NAMALWA (cell line): ENCODE measurements at places on chromosomes 3 and 15.
A peak's percentile ranks its signal among the peaks of the same experiment; 100 is the strongest.

DNA sequence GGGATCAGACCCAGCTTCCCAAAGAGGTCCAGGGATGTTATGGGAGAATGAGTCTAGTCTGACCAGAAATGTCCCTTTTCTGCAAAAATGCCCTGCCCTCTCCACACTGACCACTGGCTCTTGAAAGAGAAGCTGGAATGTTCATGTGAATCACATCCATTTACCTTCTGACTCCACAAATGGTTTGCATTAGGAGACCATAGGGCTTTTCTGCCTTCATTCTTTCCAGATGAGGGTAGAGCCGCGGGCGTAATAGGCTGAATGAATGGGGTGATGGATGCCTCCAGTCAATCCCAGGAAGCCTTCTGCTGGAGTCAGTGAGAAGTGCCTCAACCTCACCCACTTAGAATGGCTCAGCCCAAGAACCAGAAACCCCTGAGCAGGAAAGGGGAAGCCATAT, 47.2 kb upstream of the IREB2 start:
- DNase-seq = no peak

DNA sequence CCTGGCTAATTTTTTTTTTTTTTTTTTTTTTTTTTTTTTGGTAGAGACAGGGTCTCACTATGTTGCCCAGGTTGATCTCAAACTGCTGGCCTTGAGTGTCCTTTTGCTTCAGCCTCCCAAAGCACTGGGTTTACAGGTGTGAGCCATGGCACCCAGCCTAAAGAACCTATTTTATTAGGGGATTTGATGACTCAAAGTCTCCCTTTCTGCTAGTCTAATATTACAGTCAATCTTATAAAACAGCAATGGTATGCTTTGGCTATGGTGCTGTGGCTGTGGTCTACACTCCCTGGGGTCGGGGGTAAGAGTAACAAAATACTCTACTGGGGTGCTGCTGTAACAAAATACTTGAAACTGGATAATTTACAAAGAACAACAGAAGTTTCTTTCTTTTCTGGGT, 44.8 kb downstream of the ZNF589 start:
- no peak for DNase-seq

GRCh38 chr3:71002298-71002697, 581.2 kb downstream of the FOXP1 start:
- no peak for DNase-seq

DNA sequence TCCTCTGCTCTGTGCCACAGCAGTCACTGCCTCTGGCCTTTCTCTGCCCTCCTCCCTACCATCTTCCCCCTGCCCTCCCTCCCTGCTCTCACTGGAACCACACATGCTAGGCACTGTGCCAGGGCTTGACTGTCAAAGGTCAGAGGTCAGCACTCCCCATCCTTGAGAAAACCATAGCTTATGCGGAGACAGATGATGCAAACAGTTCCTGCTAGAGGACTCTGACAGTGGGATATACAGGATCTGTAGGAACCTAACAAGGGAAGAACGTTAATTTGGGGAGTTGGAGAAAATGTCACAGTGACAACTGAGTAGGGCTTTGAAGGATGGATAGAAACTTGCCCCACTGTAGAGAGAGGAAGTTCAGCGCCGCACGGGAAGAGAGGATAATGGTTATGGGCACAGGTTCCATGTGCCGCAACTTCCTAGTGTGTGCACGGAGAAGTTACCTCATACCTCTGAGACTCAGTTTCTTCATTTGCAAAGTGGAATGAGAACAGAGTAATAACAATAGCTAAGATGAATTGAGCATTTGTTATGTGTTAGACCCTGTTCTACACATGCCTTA, 29.3 kb upstream of the XYLB start:
- no peak for DNase-seq

DNA sequence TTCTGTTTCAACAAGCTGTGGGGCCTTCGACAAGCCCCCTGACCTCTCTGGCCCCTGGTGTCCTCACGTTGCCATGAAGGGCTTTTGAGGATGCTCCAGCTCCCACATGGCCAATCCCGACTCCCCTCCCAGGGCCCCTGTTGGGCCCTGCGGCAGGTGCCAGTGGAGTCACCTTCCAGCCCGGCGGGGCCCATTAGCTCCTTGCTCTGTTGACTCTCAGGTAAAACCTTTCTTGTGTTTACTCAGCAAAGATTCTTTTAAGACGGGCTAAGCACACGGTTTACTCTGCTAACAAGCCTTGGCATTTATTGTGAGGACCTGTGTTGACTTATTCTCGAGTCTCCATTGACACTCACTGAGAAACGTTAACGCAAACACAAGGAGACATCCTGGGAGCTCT, 15.0 kb downstream of the RPLP1 start:
- DNase-seq = no peak

DNA sequence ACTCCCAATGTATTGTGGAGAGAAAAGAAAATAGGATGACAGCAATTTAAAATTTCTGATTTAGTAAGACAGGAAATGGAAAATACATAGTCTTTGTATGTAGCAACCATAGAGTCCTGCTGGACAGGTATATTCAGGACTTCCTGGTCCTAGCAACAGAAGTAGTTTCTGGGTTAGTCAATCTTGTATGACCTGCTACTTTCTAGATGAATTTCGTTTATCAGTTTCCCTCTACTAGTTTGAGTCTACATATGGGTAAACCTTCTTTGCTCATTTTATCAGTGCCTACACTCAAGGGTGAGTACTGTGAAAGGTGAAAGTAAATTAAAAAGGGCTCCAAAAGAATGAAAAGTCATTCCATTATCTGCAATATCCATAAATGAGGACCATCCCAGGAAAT, 309.8 kb downstream of the UNC13C start:
- DNase-seq = no peak

GRCh38 chr3:134308350-134308891, 57.8 kb upstream of the RYK start:
- DNase-seq = peak; percentile 83

DNA sequence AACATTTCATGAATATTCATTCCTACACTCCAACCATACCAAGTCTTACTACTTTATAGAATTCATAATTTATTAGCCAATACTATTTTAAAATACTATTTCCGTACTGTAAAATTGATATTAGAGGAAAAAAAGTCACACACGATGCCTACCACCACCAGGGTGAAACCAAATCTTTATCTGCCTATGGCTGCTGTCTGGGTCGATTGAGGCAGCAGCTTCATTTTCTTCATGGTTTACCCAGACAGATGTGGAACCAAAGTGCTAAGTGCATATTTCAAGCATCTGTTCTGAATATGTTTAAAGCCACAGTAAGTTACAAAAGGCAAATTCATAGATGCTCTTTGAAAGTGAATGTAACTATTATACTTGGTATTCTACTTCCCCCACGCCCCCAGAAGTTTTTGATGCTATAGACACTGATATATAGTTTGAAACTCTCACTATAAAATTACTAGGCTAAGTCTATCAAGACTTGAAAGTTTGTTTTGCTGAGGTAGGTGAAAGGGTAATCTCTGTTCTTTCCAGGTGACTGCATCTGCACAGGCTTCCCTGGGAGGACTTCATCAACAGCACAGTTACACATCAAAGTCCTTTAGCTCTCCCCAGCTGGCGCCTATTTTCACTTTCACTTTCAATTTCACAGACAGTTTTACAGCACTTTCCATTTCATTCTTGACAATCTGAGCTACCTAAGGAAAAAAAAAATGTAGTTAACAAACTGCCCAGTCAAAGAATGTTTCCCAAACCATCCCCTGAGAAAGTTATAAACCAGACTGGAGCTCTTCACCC, 113.9 kb downstream of the POLQ start:
- DNase-seq = peak; percentile 71

GRCh38 chr15:40241269-40242212, 2.7 kb downstream of the PAK6 start:
- DNase-seq = no peak

- DNase-seq = peak; percentile 85
Measured at GRCh38 chr3:13046569-13047274, 26.5 kb downstream of the IQSEC1 start.

DNA sequence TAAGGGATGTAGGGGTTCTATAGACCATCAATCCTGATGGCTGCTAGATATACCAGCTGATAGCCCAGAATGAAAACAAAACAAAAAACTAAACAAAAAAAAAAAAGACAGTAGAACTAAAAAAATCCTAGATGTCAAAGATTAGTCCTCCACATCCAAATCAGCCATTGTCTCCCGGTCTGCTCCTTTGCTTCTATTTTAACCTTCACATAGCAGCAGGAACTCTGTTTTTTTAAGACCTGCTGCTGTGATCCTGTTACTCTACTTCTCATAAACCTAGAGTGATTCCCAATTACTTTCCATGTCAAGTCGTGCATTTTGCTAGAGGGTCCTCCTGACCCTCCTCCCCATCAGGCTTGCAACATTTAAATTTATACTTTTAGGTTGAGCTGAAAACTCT, 2.5 kb downstream of the IFT122 start:
- DNase-seq = no peak

DNA sequence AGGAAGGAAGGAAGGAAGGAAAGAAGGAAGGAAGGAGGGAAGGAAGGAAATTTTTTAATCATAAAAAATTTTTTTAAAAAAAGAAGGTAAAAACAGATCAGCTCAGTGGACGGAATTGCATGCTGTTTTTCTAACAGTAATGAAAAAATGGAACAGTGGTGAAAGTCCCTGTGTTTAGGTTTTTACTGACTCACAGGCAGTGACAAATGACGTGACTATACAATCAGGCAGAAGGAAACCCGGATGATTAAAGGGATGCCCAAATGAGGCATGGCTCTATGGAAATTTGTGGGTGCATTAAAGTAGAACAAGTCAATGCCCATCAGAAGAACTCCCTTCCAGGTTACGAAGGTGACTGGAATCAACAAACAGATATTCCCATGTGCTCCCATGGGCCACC, 135.0 kb downstream of the IMPG2 start:
- DNase-seq = no peak

DNA sequence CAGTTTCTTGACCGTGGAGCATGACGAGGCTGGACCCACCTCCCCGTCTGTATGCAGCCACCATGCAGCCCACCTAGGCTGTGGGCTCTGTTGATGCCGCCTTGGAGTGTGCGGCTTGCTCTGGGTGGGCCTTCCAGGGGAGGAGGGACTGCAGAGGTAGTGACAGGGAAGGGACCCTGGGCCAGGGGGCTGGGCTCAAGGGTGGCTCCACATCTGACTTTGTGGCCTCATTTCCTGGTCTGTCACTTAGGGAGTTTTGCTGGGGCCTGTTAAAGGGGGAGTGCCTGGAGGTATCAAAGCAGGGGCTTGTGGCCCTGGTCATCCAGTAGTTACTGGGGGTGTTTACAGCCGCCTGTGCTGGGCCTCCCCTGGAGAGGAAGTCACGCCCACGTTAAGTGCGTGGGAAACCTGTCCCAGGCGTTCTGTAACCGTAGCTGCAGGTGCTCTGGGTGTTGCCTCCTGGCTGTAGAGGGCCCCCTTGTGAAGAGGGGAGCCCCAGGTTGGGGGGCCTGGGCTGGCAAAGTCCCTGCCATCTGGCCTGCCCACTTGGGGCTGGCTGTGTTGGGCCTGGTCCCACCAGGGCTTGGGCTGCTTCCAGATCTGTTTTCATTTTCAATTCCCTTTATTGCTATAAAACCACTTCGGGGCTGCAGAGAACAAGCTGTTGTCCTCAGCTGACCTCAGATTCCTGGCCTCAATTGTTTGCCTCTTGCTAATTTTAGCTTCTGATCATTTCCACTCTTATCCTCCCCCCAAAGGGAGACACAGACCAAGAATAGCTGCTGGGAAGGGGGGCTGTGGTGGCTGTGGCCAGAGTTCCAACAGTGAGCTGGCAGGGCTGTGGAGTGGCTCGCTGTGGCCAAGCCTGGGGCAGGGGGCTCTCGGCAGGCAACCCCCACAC, 26.5 kb downstream of the KLF13 start:
- peak; percentile 78 for DNase-seq

DNA sequence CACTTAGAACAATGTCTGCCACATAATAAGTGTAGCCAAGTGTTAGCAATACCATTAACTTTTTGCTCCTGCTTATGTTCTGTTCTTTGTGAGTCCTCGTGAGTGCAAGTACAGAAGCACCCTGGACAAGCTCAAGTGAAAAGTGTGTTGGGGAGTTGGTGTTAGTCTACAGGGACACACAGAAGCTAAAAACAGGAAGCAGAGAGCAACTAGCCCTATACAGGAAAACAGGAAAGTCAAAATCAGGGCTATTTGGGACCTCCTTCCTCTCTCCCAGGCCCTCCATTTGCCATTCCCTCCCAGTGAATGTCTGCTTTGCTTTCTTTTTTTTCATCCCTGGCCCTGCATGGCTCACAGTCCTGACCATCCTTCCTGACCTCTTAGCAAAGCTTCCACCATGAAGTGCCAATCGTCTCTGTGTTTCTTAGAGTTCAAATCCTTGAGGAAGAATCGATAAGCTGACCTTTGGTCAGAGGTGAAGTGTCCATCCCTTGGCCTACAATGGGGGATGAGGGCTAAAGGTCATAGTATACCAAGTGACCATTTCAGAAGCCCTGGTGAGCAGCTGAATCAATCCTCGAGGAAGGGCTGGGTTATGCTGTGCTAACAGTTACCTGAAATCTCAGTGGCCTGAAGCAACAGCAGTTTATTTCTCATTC, 328.2 kb downstream of the SHQ1 start:
- no peak for DNase-seq

GRCh38 chr15:39330061-39330460, 250.8 kb upstream of the THBS1 start:
- no peak for DNase-seq

- no peak for DNase-seq
Measured at GRCh38 chr3:148238421-148238821, 459.3 kb upstream of the AGTR1 start.

DNA sequence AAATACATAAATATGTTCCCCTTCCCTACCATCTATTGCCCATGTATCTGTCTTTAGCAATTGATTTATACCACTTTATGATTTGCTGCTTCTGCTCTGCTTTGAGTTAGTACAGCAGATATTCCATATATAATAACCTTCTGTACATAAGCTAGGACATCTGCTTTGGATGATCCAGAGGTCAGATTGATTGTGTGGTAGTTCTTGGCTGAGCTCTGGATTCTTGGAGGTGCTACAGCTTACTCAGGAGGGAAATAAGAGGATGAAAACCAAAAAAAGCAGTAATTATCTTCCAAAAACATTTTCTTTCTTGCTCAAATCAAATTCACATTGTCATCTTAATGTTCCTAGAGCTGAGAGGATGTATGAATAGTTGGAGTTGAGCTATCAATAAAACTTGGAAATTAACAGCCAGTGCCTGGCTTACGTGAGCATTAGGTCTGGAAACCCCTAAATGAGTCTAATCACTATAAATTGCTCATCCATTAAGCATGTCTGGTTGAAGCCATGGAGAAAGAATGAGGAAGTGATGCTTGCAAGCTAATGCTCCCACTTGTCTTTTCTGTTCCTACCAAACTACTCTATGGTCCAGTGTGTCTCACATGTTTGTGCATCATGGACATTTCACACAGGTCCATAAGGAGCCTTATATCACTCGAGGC, 36.3 kb upstream of the TMEM42 start:
- no peak for DNase-seq

GRCh38 chr15:53522991-53523390, 236.5 kb downstream of the WDR72 start:
- DNase-seq = no peak

- peak; percentile 49 for DNase-seq
Measured at GRCh38 chr15:69161079-69161877, 843 bp downstream of the GLCE start.

- no peak for DNase-seq
Measured at GRCh38 chr15:70447928-70448698, 315.2 kb downstream of the UACA start.
